ENCODE measurements at places on chromosomes 13 and 19.
A peak's percentile ranks its signal among the peaks of the same experiment; 100 is the strongest.

DNA sequence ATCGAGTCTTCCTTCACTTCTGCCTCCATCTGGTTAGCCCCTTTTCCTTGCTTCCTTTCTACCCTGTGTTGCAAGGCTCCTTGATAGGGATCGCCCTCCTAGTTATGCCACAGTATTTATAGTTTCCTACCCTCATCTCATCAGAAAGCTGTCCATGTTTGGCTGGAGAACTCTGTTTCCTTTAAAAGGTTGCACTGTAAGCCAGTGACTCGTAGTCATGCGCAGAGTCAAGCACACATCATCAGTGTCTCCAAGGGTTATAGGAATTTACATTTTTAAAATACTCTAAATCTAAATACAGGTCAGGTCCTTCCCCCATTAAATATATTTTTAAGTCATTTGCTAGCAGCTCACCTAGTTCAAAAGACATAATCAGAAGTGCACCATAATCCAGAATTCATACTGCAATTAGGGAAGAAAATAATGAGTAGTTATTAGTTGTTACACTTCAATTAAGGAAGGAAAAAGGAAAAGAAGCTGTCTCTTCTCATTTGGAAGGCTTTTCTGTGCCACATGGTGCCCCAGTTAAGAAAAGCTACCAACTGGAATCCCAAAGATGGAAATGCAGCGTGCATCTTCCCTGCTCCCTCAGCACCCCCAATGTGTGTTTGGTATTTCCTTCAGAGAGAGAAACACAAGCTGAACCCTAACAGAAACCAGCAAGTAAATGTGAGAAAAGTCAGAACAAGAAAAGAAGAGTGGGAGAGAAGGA is 81.0 kb downstream of the GPR12 start:
- DNase-seq = no peak

DNA sequence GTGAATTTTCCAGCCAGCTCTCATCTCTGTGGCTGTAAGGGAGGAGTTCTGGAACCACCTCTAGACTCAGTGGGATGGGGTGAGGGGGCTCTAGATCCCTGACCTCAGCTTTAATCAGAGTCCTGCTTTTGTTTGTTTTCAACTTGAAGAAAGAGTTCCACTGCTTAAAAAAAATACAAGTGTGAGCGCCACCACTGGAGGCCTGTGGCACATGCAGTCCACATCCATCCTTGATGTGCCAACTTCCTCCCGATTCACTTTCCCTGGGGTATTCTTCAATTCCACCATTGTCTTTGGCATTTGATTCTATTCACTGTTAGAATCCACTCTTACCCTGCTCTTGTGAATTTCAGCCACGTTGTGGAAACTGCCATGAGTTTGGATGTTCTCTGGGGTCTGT is 62.4 kb upstream of the GJB6 start:
- DNase-seq = no peak

GRCh38 chr13:84844473-84844872 is 954.7 kb downstream of the SLITRK6 start:
- no peak for DNase-seq

- no peak for DNase-seq
Measured at GRCh38 chr13:46403851-46404732, 17.0 kb upstream of the RUBCNL start.

GRCh38 chr13:60227158-60227557 is 63.4 kb upstream of the DIAPH3 start:
- DNase-seq = no peak

- peak; percentile 52 for DNase-seq
Measured at GRCh38 chr13:51286135-51287002, 53.1 kb upstream of the SERPINE3 start.

DNA sequence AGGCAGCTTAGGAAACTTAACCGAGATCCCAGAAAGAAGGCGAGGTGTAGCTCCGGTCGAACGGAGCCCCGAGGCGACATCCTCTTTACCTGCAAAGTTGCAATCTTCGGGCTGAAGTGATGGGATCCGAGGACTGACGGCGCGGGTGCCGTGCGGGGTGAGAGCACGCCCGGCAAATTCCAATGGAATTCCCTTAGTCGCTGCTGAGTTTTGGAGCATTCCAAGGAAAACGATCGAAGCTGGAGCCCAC is 141 bp downstream of the TRPC4 start:
- no peak for DNase-seq

DNA sequence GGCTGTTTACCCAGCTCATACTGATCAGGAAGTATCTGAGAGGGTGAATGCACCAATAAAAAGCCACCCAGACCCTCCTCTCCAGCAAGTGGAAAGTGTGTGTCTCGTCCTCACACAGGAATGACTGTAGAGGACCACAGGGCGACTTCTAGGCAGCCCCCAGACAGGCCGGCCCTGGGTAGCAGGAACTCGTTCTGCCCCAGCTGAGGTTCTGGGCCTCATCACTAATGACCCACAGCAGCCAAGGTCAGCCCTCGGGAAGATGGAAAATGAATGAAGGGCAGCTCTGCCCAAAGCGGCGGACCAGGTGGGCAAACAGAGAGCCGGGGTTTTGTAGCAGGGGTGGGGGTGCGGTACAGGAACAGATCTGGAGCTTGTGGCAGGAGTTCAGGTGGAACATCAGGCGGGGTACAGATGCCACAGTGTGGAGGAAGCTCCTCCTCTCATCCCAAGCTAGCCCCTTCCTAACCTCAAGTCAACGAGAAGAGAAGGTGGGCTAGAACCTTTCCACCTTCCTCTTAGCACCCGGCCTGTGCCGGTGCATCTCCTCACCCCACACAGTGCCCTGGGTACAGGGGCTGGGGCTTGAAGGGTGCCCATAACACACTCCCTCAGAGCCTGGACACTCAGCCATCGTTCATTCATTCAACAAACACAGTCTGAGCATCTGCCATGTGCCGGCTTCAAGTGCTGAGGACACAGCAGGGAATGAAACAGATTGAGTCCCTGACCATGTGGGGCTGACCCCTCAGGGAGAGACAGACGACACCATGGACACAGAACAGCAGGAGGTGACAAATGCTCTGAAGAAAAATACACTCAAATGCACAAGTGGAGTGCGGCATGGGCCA is 36.2 kb downstream of the RFX2 start:
- no peak for DNase-seq

DNA sequence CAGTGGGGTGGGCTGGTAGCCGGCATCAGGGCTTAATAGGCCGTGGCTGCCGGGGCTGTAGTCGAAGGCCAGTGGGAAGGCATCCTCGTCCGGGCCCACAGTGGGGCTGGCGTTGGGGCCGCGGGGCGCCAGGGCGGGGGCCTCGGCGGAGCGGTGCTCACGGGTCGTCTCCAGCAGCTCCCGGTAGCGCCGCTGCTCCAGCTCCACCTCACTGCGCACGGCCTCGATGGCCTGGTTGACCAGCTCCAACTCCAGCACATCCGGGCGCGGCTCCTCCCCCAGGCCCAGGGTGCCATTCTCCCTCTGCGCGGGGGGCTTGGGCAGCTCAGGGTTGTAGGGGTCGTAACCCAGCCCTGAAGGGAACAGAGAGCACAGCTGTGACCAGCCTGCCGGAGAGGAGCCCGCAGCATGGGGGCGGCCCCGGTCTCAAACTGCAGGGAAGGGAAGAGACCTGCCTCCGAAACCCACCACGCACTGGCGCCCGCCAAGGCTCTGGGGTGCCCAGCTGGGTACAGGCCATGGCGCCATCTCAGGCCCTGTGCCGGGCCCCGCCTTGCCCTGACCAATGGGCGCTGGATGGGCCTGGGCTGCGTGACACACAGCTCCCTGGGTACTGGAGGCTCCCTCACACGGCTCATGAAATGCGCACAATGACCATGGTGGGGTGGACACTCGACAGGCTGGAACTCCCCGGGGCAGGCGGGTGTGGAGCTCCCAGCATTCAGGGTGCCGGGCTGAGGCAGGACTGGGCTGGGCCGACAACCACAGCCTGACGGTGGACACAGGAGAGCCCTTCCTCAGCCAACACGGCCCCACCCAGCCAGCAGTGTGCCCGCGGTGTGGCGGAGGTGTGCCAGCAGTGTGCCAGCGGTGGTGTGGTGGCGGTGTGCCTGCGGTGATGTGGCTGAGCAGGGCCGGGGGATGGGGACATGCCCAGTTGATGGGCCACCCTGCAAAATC is 16.5 kb upstream of the ATP8B3 start:
- no peak for DNase-seq

GRCh38 chr19:47111006-47111621 is 2.5 kb downstream of the ZC3H4 start:
- no peak for DNase-seq

GRCh38 chr19:27660428-27660827 is 1552.5 kb downstream of the UQCRFS1 start:
- DNase-seq = no peak

DNA sequence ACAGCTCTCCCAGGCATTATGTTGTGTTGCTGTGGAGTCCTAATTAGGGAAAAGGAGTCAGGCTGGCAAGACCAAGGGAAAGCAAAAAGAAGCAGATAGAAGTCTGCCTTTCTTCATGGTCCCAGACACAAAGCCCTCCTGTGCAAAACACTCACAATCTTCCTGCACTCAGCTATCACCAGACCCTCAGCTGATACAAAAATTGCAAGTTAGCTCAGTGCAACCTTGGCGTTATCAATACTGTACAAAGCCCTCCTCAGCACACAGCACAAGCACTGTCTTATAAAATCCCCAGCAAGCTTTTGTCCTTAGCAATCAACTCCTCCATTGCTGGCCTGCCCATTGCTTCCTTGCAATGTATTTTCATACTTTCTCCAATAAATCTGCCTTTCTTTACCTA is 3.2 kb downstream of the OR7C2 start:
- DNase-seq = no peak

- DNase-seq = no peak
Measured at GRCh38 chr13:27168906-27169657, 2.5 kb downstream of the USP12 start.

- no peak for DNase-seq
Measured at GRCh38 chr19:19657397-19657783, 6.1 kb downstream of the ATP13A1 start.

- no peak for DNase-seq
Measured at GRCh38 chr13:100811024-100811865, 136.7 kb upstream of the TMTC4 start.

GRCh38 chr19:6464070-6464873 is at the start of gene CRB3:
TSS of gene CRB3 (plus strand) at chr19:6464271. CDS start at chr19:6464702, 431 bp downstream.
- no peak for DNase-seq

- DNase-seq = no peak
Measured at GRCh38 chr13:73259061-73260017, 200.5 kb downstream of the KLF5 start.

DNA sequence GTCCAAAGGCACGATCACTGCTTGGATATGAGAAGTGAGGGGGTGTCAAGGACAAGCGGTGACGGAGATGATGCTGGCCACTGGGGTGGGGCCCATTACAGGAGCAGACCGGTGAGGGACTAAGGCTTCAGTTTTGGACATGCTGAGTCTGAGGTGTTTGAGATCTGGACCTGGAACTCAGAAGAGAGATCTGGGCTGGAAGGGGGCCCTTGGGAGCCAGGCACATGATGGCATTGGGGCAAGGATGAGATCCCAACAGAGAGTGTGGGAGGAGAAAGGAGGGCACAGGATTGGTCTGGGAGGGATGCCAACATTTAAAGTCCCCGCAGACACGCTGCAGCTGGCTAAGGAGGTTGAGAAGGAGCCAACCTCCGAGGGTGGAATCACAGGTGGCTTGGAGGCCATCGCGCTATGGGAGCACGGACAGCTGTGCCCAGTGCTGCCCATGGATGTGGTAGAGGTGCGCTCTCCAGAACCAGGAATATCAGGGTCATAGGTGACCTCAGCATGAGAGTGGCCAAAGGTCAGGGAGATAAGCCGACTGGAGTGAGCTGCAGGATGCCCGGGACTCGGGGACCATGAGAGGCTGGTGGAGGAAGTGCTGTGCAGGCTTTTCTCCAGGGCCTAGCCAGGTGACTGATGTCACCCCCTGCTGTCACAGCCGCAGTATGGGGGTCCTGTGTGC is 21.8 kb downstream of the DHRS12 start:
- DNase-seq = no peak

DNA sequence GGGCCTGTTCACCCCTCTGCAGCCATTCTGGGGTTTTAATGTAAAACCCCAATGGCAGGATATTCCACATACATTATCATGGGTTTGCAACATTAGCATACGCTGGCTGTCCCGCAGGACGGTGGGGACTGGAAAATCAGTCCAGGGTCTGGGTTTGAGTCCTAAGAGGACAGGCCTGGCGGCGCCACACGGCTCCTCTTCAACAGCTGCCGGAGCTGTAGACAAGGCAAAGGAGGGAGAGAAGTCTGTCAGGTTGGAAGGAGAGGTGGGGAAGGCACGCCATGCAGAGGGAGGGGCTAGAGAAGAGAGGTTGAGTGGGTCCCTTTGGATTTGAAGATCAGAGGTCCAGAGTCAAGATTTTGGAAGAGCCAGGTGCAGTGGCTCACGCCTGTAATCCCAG is 11.9 kb downstream of the NFKBID start:
- no peak for DNase-seq

- no peak for DNase-seq
Measured at GRCh38 chr19:35556846-35557538, 6.5 kb downstream of the ATP4A start.

DNA sequence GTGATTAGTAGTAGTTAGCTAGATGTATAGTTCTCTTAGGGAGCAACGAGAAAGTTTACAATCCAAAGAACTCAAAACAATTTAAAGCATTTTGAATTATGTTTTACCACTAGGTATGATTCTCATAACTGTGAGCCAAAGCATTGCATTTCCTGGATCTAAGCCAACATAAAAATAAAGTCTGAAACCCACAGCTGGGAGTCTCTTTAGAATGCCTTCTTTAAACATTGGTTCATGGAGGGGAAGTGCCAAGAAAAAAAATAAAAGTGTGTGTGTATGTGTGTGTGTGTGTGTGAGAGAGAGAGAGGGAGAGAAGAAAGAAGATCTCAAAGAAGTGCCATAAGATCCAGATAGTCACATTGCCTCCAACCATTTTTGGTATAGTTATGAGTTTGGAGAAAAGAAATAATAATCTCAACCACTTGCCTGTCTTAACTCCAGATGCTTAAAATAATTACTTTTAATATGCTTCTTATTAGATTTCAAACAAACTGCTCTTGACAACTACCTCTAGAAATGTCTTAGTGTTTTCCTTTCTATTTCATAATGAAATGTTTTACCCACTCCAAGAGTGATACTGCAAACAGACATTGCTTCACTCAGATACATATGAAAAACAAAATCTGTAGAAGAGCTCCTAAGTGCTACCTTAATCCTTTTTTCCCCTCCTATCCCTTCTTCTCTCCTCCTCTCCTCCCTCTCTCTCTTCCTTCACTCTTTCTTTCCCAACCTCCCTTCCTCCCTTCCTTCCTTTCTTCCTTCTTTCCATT is 554.1 kb downstream of the KCTD12 start:
- no peak for DNase-seq

DNA sequence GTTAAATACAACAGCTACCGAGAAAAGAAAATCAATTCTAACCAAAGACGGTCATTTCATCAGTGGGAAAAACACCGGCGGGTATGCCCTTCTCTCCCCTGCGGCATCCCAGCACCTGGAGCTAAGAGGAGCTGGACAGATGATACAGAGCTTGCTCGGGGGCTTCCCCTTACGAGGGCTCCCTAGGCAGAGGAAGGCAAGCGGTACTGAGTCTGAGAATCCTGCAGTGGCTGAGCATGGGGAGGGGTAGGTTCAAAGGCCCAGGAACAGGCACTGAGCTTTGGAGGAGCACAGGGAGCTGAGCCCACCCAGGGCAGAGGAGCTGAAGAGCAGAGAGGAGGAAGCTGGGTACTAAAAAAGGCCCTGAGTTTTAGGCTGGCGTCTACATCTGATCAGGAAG is 12.7 kb downstream of the STK24 start:
- no peak for DNase-seq

- no peak for DNase-seq
Measured at GRCh38 chr19:51311351-51312257, at the start of gene IGLON5. TSS of gene IGLON5 (plus strand) at chr19:51311644. CDS start at chr19:51311848, 204 bp downstream.
